NK-92 treated with Interleukin-12 subunit alpha and Interleukin-12 subunit beta, amount 100 ng/mL, for 24 hours (cell line): ENCODE measurements at places on chromosomes 3 and 15.

GRCh38 chr15:89514596-89515406 lies 18.4 kb upstream of the RHCG start:
- no peak for DNase-seq

DNA sequence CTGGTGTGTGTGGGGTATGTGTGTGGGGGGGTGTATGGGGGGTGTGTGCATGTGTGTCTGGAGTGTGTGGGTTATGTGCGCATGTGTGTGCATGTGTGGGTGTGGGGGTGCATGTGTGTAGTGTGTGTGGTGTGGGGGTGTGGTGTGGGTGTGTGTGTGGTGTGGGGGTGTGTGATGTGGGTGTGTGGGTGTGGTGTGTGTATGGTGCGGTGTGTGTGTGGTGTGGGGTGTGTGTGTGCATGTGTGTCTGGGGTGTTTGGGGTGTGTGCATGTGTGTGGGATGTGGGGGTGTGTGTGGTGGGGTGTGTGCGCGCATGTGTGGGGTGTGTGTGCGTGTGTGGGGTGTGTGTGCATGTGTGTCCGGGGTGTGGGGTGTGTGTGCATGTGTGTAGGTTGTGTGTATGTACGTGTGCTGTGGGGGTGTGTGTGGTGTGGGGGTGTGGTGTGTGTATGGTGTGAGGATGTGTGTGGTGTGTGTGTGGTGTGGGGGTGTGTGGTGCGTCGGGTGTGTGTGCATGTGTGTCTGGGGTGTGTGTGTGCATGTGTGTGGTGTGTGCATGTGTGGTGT lies 6.2 kb upstream of the OCA2 start:
- no peak for DNase-seq

- no peak for DNase-seq
These were observed 164.6 kb downstream of the GMNC start for GRCh38 chr3:190697901-190698300.

GRCh38 chr3:85182975-85183752 lies 224.4 kb downstream of the CADM2 start:
- no peak for DNase-seq

- no peak for DNase-seq
These were observed 102.3 kb downstream of the PIK3CB start for GRCh38 chr3:138732456-138732855.

GRCh38 chr15:98597666-98598065 lies 50.7 kb upstream of the IGF1R start:
- DNase-seq: no peak

DNA sequence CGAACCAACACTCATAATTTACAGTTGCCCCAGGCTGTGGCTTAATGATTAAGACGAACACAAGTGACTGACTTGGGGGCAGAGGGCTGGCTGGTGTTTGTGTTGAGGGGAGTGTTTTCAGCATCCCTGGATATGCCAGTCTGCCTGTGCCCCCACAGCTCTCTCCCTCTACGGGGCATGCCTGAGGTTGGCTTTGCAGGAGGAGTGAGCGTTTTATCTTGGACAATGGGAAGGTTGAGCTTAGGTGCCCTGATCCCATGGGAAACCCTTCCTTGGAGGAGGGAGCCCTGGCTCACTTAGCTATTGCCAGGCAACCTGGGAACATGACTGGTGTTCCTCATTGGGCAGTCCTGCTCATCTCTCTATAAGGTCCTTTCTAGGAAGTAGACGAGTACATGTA lies 17.6 kb downstream of the FAM107A start:
- DNase-seq: no peak

GRCh38 chr3:55894605-55895004 lies 407.5 kb upstream of the WNT5A start:
- no peak for DNase-seq

DNA sequence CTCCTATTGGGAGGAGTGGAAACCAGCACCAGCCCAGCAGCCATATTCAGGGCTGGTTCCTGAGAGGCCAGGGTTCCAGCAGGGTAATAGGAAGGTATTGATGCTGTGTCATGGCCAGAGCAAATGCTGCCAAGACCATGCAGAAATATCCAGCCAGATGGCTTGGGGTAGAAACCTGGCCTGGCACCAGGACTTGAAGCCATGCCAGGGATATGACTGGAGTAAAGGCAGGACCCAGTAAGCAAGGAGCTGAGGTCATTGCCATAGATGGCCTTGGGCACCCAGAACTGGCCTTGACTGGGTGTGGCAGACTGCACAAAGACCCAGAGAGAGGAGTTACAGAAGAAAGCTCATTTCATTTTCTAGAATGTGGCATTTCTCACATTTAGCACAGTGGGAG lies 257.6 kb upstream of the GOLGA6L4 start:
- no peak for DNase-seq

DNA sequence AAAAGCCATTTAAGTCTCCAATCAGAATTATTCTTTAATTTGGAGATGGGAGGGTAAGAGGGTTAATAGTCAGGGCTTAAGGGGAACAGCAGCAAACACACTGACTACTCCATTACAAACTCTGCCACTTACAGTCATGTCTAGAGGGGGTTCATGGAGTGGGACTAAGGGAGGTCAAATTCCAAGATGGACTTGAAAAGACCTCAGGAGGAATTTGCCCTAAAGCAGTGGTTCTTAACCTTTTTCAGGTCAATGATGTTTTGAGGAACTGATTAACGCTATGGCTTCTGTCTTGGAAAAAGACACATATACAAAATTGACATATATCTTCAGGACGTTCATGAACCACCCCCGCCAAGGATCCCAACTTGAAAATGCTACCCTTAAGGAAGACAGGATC lies 13.9 kb downstream of the GOLIM4 start:
- DNase-seq: no peak

GRCh38 chr3:15667484-15667883 lies 65.9 kb downstream of the BTD start:
- DNase-seq: peak; percentile 13

DNA sequence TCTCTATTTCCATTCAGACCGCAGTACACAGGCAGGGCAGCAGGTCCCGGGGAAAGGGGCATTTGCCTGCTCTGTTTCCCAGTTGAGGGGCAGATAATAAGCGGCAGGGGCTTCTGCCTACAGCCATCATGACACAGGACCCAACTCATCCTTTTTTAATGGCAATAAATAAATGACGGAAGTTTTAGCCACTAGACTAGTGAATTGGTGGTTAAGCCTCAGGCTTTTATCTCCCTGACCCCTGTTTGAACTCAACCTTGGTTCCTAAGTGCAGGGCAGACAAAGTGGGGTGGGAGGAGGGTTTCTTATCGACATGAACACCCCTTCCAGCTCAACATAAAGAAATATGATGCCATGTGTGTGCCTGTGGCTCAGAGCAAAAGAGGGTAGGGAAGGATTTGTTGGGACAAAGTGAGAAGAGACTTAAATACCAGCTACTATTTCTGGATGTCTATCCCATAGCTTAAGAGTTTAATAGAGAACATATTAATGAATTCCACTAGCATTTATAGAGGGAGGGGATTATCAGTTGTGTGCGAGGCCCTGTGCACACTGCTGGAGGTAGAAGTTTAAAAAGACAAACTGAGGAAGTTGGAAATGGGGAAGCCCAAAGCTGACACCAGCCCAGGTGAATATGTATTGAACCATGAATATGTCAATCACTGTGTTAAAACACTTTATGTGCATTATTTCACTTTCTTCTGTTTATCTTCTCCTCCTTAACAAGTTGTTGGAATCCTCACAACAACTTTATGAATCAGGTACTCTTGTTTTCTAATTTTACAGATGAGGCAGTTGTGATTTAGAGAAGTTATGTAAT lies 939.4 kb downstream of the MCTP2 start:
- no peak for DNase-seq

DNA sequence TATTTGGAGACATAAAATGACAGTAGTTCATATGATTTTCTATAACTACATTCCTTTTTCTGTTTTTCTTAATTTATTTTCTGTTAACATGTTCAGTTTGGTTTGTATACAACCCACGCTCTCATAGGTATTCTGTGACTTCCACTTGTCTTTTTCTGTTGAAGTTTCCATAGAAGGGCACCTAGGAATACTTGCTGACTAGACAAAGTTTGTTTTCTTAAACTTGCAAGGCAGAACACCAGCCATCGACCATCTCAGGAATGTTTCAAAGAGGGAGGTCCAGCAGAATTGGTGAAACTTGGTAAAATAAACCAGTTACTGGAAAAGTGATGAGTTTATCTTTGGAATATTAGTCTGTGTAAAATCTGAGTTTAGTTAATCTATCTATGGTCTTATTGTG lies 403.2 kb upstream of the CADM2 start:
- no peak for DNase-seq

DNA sequence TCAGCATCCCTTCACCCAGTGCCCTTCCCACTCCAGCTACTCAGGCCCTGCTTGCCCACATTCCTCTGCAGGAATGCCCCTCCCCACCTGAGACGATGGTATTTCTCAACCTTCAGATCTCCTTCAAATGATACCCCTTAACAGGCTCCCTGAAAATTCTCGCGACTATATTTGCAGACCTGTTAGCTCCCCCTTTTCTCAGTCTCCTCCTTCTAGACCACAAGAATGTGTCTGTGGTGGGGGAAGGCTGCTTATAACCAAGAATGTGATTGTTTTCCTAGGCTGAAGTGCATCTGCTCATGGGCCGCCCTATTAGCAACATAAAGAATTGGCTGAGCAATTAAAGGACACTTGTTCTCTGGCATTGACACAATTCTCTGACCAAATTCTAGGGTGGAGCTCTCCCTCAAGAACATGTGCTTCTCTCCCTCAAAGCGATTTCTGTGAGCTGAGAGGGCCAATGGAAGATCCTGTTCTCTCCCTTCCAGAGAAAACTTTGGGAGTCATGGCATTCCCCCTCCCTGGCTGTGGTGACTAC lies 19.1 kb upstream of the LIMD1 start:
- DNase-seq: no peak

DNA sequence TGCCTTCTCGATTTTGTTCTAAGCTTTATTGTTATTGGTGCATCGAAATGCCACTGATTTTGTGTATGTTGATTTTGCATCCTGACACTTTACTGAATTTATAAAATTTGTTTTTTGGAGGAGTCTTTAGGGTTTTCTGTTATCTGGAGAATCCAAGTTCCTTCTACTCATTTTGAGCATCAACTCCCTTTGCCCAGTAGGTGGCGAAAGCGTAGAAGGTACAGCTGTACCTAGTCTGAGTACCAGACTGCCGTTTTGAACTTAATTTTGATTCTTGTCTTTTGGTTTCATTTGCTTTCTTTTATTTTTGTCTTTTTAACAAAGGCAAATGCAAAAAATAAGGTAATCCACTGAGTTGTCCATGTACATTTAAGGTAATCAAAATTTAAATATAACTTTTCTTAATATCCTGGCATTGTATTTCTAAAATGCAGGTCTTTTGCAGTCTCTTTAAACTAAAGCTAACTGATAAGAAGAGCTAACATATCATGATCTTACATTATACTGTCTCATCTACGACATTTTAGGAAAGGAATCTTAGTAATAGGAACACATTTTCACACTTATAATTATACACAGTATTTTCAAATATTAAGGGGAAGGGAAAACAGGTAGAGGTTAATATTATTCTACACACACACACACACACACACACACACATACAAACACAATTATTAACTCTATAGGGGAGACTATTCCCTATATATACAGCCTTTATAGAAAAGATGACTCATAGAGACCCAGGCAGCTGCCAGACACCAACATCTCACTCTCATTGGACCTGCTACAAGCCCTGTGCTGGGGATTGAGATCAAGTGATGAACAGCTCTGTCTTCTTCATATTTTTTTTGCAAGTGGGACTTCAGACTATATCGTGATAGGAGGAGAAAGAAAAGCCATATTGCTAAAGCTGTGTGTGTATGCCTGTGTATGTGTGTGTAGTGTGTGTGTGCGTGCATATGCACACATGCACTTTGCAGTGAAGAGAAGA lies 71.8 kb downstream of the SYNPR start:
- DNase-seq: peak; percentile 15

DNA sequence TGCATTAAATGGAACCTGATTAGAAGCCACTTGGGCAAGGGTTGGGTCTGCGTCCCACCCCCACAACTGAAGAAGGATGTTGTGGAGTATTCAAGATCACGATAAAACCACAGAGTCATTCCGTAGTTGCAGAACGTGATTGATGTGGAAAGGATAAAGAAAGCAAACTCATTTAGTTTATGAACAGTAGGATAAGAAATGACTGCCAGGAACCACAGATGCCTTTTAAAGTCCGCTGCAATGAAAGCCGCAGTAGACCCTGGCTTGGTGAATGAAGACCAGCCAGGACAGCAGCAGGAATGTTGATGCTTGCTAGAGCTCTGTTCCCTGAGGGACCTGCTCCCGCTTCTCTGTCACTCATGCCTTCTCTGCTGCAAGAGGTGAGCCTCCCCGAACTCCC lies 111.5 kb downstream of the GABRG3 start:
- no peak for DNase-seq

DNA sequence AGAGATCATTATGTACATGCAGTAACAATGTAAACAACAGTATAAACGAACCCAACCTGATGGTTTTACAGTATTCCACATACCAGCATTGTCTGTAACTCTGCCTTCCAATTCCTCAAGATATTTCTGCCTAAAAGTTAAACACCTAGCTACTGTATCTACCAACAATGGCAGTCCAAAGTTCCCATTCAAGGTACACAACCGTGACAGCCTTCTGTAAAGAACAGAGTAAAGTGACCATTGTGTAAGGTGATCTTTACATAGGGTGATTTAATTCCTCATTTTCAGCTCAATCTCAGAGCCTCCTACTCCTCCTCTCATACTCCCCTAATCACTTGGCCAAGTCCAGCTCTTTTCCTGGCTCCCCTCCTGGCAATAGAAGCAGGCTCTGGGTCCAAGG lies 10.4 kb downstream of the SECISBP2L start:
- no peak for DNase-seq

DNA sequence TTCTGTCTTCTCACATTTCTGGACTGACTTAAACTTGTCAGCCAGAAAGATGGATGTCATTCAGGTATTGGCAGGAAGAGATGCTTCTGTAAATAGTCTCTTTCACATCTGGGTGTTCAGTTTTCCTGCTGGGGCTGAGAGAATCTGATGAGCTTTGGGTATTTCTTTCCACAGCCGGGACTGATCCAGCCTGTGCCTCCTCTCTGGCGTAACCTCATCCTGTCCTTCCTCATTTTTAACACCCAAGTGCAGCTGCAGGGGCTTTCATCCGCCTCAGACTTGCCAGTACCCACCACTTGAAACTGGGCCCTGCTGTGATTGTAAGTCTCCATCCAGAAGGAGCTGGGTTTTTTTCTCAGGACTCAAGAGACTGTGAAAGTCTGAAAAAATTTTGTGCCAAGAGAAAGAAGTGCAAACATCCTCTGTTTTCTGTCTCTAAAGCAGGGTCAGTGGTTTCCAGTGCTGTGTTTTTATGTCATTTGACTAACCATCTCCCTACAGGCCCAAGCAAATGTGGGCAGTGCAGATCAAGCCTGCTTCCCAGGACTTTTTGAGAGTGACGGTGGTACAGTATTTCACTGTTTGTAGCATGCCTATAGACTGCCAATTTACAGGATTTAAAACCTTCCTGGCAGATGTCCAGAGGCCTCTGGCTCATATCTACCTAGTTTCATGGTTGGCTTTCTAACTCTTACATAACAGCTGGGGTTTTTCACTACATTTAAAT lies 342.7 kb downstream of the PTPRG start:
- DNase-seq: no peak

DNA sequence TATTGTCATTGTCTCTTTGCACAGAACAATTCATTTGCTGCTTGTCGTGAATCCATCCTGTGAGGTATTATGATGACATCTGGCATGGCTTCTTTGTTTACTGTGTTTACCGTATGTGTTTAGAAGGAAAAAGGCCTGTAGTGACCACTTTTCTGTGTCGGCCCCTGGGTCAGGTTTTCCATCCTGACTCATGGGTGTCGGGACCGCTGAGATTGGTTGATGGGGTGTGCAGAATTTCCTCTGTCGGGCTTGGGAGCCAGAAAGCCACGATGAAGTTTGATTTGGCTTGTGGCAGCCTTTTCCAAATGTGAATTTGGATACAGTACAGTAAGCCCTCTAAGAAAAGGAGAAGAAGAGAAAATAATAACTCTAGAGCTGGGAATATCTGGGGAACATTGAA lies 113.5 kb downstream of the FNDC3B start:
- no peak for DNase-seq
